ENCODE measurements at places on chromosomes 7 and 10.

- DNase-seq, result no peak
Observed at GRCh38 chr10:101879456-101880231, 36.0 kb upstream of the KCNIP2 start.

GRCh38 chr10:50615658-50616057 lies 8.1 kb downstream of the SGMS1 start:
- no peak for DNase-seq

DNA sequence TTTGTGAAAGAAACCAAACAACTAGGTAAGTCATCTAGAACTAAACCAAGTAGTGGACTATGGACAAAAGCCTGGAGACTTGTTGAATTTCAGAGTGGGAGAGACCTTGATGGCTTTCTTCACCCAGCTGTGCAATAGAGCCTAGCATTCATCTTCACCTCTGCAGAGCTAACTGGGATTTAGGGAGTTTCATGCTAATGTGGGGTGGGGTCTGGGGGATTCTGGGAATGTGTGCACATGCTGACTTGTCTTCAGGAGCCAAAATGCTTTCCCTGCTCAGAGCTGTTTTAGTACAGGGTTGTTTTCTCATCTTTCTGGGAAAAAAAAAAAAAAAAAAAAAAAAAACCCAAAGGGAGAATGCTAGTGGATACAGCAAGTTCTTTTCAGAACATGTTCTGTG lies 81.3 kb upstream of the ARHGAP21 start:
- DNase-seq, result no peak

DNA sequence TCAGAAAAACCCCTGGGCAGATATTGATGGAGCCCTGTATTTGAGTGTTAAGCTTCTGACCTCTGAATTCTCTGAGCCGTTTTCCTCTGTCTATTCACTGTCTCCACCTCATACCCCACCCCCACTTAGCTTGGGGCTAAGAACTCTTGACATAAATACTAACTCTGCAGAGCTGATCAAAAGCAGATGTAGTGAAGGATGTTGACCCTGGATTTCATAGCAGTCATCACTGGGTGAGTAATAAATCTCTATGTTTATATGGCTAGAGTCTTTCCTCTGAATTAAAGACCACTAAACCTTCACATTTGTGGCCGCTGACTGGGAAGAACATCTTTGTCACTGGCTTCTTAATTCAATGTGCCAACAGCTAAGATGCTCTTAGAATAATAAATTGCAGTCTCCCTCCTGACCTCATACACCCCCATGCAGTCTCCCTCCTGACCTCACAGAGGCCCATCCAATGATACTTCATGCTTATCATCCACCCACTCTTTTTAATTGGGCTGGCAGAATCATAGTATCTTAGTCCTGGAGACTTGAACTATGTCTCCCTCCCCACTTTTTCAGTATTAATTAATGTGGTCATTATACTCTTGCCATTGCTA lies 78.0 kb upstream of the MACROH2A2 start:
- DNase-seq, result no peak

DNA sequence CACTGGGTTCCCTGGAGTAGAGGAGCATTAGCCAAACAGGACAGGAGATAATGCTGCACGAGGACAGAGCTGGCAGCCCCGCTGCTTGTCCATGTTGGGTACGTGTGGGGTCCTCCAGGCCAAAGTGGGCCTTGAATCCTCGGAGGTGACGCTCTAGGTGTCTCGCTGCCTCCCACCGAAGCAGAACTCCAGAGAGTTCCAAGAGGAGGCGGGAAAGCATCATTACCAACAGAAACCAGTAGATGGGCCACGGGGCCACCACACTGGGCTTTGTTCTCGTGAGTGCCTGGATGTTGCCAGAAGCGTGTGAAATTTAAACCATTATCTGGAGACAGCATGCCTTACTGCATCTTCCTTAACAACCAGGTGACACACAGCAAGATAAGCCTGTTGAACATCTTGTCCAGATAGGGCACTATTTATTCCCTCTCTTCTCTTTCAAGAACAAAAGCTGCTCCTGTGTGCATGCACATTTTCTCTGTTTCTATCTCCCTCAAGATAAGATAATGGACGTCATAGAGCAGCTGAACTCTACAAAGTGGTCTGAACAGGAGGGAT lies 56.8 kb downstream of the TNS3 start:
- no peak for DNase-seq

GRCh38 chr7:2686101-2686500 lies 1.9 kb upstream of the AMZ1 start:
- no peak for DNase-seq

GRCh38 chr10:72612203-72612826 lies 13.6 kb downstream of the MICU1 start:
- no peak for DNase-seq

DNA sequence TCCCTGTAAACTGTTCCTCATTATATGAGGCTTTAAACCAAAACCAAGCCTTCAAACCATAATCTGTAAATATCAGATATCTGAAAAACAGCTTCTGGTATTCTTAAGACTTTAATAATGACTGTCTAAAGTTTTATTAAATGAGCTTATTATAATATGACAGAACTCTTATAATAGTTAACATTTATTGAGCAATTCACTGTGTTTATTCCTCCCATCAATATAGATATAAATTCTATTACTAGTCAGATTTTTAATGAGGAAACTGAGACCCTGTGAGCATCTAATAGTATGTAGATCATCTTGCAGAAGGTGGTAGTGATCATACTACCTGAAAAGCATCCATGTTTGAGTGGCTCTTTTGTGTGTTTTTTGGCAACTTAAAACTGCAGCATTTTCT lies 45.1 kb downstream of the KIF11 start:
- DNase-seq, result no peak

- no peak for DNase-seq
Observed at GRCh38 chr10:127125331-127125730, 71.1 kb downstream of the INSYN2A start.

GRCh38 chr7:150665896-150666295 lies 19.6 kb upstream of the GIMAP2 start:
- no peak for DNase-seq

GRCh38 chr7:91731976-91732375 lies 148.5 kb downstream of the MTERF1 start:
- DNase-seq, result no peak

- no peak for DNase-seq
Observed at GRCh38 chr10:93445978-93446720, 36.0 kb downstream of the MYOF start.

All from NCI-H1930 (cell line).